ENCODE measurements at places on chromosomes 5 and 9.

- DNase-seq = no peak
These were observed 82.0 kb downstream of the UGCG start for GRCh38 chr9:111978616-111979015.

GRCh38 chr5:178389026-178389729, 156.6 kb upstream of the PHYKPL start:
- no peak for DNase-seq

DNA sequence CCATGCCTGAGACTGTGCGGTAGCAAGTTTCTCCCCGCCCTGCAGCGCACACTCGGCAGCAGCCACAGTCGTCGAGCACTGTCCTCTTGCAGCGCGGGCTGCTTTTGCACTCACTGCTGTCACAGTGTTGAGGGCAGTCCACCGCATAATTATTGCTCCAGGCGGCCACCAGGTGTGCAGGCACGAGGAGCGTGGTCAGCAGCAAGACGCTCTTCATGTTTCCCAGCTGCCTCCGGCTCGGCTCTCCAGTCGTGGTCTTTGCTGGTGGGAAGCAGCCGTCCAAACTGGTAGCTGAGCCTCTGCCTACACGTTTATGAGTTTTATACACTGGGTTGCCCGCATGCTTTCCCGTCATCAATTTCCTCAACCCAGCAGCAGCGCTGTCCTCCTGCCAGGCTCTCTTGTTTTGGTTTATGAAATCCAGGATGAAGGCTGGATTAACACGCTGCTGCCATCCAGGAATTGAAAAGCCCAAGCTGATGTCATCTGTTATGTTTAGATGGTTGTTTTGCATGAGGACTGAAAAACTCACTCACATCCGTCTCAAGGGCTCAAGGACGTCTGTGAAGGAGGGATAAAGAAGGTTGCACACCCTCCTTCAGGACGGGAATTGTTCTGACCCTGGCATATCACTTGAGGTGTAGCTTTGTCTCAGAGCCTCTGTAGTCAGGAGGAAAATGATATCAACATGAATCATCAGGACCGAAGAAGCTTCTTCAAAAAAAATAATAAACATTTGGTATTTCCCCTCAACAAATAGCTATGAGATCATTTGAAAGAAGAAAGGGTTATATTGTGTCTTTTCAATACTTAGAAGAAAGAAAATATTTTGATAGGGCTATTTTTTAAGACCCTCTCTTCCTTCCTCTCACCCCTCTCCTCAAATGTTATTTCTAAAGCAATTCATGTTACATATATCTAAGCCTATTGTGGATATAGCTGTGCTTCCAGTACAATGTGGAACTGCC, at the start of gene ESM1:
Gene ESM1, minus strand, starts transcription at position 293 of the 968 bp plus-strand sequence. Its CDS starts 76 bp downstream, at position 217.
- no peak for DNase-seq

DNA sequence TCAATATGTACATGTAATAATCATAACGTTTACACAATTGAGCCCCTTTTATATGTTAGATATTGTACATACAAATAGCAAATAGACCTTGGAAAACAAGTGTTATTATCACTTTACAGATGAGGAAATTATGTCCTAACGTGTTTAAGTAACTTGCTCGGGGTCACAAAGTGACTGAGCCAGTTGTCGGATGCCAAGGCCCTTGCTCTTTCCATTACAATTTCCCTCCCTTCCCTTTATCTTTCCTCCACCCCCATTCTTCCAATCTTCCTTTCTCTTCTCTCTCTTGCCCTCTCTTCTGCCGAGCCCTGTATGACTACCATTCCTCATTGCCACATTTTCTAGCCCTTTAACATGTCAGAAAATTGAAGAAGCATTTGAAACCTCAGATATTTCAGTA, 34.4 kb upstream of the RAD23B start:
- DNase-seq = no peak

GRCh38 chr5:149940077-149940574, 4.5 kb downstream of the PDE6A start:
- DNase-seq = no peak

DNA sequence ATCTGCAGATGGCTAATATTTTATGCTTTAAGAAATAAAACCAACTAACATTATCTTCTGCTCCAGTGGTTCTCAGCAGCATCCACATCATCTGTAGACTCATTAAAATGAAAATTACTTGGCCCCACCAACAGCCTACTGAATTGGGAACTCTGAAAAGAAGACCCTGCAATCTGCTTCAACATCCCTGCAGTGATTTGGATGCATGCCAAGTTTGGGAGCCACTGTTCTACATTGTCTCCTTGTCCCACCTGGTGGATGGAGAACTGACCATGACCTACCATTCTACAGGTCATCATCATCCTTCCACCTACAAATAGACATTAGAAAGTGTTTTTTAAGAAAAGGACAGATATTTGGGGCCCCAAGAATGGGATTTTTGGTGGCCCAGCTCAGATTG, 71.1 kb downstream of the ACER2 start:
- DNase-seq = no peak

DNA sequence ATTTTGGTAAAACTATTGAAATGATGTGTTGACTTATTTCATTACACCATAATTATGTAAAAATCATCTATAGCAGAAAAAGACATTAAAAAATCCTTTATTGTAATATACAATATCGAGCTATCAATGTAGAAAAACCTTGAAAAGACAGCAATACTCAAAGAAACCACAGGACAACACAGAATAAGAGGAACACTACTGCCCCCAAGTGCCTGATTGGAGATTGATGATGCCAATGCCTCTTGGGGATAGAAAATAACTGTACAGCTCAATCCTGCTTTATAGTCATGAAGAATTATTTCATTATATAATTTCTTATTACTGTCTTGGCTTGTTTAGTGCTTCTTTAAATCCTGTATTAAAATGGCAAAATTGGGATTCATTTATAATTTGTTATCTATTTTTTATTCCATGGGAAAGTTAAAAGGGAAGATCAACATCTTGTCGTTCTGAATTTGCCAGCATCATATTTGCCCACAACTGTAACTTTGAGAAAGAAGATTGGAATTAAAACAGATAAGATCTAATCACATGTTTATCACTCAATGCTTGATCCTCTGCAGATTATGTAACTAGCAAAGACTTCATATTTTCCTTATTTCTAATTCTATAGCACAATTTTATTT, 337.5 kb downstream of the CDH9 start:
- no peak for DNase-seq

DNA sequence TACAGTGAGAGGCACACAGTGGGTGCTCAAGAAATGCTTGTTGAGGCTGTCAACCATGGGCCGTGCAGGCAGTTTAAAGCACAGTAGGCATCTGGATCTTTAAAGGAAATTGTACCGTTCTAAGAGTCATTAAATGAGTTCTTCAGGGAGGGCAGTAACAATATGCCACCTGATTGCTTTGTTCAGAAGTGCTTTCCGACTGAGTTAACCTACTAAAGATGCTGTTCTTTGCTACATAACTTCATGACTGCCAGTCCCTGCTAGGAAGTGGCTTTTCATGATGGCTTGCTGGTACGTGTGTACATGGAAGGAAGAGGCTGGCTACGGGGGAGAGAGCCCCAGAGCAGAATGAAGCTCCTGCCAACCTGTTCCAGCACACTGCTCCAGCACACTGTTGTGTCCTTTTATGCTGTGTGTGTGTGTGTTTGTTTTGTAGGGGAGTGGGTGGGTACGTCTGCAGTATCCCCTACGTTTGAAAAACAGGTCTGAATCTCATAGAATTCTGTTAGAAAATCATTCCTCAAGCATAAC, 41.9 kb upstream of the PPP2R2B start:
- DNase-seq = no peak
